Activated CD4-positive, alpha-beta T cell treated with anti-CD3 and anti-CD28 coated beads, Interleukin-2, Interleukin-6, amounts not matched to agents 100 ng/mL and 50 ng/mL, durations not matched to agents 16 hours and 8 hours (primary cell): ENCODE measurements at places on chromosomes 7 and 10.

- DNase-seq = no peak
These were observed 61.6 kb downstream of the ANKRD7 start for GRCh38 chr7:118286131-118286530.

- DNase-seq = no peak
These were observed 47.2 kb upstream of the RHEB start for GRCh38 chr7:151566897-151567320.

- peak; percentile 24 for DNase-seq
These were observed 1.0 kb downstream of the PAXIP1 start for GRCh38 chr7:155001756-155002410.

DNA sequence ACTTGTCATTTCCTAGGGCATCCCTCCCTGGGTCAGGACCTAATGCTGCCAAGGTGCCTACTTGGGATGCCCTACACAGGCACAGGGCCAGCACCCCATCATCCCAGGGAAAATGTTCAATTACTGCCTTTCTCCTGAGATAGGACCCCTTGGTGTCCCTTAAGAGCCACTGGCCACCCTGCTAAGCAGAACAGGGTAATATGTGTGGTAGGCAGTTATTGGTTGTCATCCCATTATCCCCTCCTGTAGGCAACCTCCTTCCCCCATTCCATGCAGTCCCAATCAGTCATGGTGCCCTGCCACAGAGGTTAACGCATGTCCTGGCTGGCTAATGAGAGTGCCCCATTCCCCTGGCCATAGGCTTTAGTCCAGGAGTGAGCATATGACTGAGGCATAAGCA, 53.2 kb downstream of the PRLHR start:
- no peak for DNase-seq

DNA sequence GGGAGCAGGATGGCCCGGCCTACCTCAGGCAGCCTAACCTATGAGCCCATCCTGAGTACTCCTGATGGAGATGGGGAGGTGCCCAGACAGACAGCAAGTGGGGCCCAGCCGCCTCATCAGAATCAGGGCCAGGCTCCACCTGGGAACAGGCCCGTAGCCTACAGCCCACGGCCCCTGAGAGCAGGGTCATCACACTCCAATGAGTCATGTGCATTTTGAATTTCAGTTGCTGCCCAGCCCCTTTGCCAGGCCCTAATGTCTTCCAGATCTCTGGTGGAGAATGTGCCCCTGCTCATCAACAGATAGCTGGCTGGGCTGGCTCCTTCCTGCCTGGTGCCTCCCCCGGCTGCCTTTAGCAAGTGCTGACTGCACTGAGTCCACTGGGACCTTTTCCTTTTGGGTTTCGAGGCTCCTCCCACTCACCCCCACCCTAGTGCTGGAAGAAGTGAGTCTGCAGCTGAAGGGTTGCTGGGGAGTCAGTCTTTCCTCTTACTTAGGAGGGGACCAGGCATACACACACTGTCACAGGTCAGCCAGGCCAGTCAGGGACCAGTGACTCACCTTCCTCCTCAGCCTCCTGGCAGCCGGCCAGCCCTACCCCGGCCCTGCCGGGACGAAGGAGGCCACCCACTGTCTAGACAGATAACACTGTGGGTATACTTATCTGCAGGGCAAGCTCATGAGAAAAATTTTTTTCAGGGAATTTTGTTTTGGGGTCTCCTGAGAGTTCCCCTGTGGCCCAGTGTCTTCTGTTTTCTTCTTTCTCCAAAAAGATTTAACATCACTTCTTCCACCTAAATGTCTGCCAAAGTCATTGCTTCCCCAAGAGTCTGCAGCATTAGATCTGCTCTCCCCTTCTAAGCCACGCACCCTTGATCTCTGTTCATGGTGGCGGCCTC, 9.1 kb upstream of the ASIC3 start:
- peak; percentile 62 for DNase-seq

GRCh38 chr7:21971780-21972396, 26.2 kb upstream of the CDCA7L start:
- DNase-seq = no peak

GRCh38 chr7:150356265-150356897, 12.2 kb upstream of the REPIN1 start:
- peak; percentile 44 for DNase-seq

- no peak for DNase-seq
These were observed 896.9 kb downstream of the CCSER2 start for GRCh38 chr10:85225311-85225710.
